ENCODE measurements at places on chromosomes 5 and 9.

DNA sequence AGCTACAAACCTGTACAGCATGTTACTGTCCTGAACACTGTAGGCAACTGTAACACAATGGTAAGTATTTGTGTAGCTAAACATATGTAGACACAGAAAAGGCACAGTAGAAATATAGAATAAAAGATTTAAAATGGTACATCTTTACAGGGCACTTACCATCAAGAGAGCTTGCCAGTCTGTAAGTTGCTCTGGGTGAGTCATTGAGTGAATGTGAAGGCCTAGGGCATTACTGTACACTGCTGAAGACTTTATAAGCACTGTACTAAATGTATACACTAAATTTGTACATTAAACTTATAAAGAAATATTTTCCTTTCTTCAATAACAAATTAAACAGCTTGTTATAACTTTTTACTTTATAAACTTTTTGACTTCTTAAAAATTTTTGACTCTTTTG lies 20.5 kb downstream of the ADRB2 start:
- DNase-seq, result no peak

- DNase-seq, result no peak
These were observed 115.5 kb upstream of the SLC12A2 start for GRCh38 chr5:127967983-127968592.

- DNase-seq, result no peak
These were observed 106.6 kb upstream of the PJA2 start for GRCh38 chr5:109516390-109516789.

DNA sequence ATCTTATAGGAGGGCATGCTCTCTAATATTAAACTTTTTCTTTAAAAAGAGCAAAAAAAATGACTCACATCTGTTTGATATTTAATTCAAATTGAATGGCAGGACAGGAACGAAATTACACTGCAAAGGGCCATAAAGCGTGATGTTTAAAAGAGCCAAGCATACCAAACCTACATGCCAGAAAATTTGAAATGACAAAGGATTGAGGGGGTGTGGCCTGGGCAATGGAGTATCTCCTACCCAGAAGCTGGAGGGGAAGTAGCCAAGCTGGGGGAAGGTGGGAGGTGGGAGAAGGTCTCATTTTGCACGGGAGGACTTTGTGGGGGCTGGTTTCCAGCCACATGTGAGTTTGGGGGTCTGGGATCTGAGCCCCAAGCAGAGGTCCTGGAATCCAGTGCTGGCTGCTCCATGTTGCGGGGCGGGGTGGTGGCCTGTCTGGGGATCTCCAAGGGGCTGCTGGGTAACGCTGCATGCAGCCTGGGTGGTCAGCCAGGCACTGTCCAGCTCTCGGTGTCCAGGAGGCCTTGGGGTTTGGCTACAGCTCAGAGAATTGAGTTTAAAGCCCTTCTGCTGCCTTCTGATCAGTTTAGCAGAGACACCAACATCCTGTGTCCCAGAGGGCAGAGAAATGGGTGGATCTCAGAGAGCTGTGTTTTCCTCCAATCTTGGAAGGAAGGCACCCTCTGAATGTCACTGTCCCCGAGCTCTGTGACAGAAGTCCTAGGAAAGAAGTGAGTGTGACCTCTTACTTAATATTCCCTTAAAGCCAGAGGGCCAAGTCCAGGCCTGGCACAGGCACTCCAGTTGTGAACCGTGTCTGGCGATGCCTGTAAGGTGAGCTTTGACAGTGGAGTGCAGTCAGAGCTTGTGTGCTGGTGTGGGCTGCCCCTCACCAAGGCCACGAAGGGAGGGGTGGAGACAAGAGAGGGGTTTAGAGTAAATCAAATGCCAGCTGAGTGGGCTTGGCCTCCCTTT lies 7.6 kb downstream of the DCANP1 start:
- DNase-seq, result peak; percentile 1

DNA sequence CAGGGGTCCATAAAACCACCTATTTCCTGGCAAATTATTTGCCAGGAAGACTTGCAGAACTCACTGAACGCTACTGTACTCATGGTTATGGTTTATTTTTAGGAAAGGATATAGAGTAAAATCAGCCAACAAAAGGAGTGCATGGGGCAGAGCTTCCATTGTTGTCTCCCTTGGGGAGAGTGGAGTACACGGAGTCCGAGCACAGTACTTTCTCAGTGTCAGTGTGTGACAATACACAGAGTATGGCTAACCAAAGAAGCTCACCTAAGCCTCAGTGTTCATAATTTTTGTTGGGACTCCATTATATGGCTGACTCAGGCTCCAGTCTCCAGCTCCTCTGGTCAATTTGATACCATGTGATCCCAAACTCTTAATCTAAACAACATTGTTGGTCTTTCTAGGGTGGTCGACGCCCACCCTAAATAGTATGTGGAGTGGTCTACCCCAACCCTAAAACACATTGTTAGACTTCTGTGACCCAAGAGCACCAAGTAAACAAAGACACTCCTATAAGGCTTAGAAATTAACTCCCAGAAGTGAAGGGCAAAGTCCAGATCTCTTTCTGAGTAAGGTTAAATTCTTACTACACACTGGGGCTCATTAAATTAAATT lies 74.9 kb downstream of the SLC44A1 start:
- DNase-seq, result no peak

GRCh38 chr9:120742951-120743416 lies 28.7 kb upstream of the MEGF9 start:
- peak; percentile 4 for DNase-seq

- no peak for DNase-seq
These were observed 17.7 kb downstream of the ISOC1 start for GRCh38 chr5:129112295-129112694.

GRCh38 chr9:101601904-101602765 lies 7.4 kb upstream of the PPP3R2 start:
- peak; percentile 45 for DNase-seq

DNA sequence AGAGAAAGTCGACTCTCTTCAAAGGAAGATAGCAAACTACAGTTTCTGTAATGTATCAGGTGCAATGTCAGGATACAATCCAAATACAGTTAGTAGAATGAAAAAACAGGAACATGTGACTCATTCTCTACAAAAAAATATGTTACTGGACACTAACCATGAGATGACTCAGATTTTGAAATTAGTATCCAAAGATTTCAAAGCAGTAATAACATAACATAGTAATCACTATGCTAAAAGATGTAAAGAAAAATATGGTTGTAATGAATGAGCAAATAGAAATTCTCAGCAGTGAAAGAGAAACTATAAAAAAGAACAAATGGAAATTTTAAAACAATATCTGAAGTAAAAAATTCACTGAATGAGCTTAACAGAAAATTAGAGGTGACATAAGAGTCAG lies 42.3 kb downstream of the SHOC1 start:
- DNase-seq, result no peak

GRCh38 chr5:59956130-59956783 lies 62.7 kb upstream of the PDE4D start:
- no peak for DNase-seq

Data from ELF-1 (cell line).